GM13977 (cell line): ENCODE measurements at places on chromosomes 16 and 17.

GRCh38 chr17:59842901-59843652, 49.7 kb downstream of the TUBD1 start:
- DNase-seq, result no peak

GRCh38 chr16:89919535-89920406, 1.1 kb downstream of the MC1R start:
- no peak for DNase-seq

DNA sequence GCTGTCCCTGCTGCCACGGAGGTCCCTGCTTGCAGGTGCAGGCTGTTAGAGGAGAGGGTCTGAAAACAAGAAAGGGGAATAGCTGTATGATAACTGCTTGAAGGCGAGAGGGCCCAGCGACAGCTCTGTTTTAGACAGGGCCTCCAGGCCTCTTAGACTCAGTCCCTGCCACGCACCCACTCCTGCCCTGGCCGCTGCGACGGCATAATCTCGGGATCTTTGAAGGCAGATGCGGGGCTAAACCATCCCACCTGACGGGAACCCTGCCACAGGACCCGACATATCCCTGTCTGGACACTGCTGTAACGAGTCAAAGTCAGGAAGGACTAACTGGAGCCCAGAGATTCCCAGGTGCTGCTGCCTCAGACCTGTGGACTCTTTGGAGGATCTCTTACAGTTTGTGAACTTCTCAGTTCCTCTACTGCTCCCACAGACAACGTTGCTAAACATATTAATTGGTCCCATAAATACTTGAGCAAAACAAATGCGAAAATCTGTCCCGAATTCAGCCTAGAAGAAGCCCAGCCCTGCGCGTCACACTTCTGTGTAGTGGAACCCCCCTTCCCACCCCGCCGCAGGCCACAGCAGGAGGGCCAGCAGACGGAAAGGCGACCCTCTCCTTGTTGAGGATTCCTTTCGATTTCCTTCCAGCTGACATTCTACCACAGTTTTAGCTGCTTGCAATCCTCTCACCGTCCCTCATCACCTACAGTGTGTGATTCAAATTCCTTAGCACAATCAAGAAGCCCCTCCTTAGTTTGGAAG, 998 bp upstream of the TMEM11 start:
- peak; percentile 53 for DNase-seq

- DNase-seq, result no peak
Observed at GRCh38 chr17:281365-281999, 71.1 kb downstream of the RPH3AL start.

- no peak for DNase-seq
Observed at GRCh38 chr17:65229621-65229995, 92.4 kb downstream of the RGS9 start.

DNA sequence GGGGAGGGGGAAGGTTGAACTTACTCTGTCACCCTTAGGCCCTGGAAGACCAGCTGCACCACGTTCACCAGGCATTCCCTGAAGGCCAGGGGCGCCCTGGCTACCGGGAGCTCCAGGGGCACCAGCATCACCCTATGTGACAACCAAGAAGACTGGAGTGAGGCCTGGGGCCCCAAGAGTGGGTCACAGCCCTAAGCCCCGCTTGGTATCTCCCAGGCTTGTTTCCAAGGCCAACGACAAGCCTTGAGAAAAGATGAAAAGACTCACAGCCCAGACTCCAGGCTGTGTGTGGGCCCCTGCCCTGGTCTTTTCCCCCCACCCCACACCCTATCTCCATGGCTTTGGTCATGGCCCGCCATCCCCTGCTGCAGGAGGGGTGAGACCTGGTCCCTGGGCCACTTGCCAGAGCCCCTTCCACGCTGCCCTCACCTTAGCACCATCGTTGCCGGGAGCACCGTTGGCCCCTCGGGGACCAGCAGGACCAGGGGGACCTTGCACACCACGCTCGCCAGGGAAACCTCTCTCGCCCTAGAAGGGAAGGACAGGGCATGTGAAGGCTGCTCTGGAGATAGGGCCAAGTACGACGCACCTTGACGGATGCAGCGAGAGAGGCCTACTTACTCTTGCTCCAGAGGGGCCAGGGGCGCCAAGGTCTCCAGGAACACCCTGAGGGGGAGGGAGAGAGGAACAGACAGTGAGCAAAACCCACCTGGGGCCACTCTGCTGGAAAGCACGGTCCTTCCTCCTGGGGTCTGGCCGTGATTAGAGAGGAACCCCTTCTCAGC, 9.9 kb downstream of the COL1A1 start:
- DNase-seq, result no peak
